ENCODE measurements at places on chromosomes 4 and X.

DNA sequence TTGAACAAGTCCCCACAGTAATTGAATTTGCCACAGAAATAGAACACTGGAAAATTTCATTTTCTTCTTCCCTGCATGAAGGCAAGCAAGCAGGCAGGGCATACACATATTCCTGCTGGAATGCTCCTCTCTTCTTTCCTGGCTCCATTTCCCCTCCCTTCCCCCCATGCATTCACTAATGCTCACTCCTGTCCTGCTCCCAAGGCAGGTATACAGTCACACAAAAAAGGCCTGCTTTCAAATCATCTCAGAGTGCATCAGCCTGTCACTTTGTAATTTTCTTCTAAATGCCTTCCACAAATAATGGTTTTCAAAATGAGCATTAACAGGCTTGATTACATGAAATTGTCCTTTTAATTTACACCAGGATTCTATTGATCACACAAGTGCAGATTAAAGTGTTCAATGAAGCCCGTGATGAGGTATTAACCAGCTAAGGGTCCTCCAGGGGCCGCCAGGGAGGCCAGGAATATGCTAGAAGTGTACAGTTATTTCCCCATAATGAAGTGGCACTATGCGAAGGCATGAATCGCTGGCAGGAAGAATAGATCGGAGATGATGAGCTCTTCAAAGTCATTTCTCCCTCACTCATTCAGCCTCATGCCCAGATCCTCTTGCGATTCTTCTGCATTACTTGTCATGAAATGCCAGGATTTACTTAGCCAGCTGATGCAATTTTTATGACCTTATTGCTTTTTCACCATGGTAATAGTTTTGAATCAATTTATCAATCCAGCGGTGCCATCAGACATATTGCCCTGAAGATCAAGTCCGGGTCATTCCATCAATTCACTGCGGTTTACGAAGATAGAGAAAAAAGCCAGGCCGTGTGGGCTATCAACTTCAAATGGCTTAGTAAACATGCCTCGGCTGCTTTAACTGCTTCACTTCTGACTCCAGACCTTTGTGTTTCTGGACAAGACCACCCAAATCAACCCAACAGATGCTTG is 243.5 kb downstream of the GPAT3 start:
- no peak for DNase-seq

GRCh38 chr4:86508436-86508835 is 85.7 kb upstream of the PTPN13 start:
- no peak for DNase-seq

DNA sequence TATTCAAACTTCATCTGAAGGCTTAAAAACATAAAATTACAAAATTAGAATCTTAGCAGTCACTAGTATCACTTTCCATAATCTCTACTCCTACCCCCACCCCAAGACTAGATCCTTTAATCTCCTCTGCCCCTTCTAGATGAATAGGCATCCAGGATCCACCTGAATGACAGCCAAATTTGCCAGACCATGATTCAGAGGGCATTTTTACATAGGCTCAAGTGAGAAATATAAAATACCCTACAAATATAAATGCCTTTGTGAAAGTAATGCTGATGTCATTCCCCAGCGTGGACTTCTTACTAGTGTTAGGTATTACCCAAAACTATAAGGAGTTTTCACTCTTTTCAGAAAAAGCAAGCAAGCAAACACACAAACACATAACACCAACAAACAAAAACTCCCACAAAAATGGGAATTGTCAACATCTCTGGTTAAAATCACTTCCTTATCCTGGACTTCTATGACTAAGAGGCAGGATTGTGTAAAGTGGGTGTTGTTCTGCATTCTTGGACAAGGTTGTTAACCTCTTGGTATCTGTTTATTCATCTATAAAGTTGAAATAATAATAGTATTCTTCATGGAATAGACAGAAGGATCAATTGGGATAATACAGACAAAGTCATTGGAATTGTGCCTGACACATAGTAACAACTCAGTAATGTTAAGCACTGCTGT is 51.3 kb upstream of the TMPRSS11F start:
- DNase-seq: no peak

DNA sequence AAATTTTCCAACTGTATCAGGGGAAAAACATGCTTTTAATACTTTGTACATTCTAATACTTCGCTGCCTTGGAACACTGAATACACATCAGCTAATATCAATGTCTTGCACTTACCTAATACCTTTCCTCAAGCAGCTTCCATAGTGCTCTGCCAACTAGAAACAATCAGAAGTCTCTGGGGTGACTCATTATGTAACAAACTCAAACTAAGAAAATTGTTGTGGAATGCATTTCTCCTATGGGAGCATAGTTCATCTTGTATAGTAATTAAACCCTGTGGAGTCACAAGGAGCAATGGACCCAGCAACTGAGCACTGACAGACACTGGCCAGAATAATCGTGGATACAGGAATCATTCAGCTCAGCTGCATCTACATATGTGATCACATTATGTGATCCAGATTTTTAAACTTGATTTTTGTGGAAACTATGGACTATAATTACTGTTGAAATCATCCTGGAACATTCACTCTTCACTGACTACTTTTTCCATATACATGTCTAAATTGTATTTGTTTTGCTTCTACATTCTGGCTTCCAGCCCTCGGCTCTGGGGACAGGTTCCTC is 496.9 kb downstream of the TMA16 start:
- DNase-seq: no peak

DNA sequence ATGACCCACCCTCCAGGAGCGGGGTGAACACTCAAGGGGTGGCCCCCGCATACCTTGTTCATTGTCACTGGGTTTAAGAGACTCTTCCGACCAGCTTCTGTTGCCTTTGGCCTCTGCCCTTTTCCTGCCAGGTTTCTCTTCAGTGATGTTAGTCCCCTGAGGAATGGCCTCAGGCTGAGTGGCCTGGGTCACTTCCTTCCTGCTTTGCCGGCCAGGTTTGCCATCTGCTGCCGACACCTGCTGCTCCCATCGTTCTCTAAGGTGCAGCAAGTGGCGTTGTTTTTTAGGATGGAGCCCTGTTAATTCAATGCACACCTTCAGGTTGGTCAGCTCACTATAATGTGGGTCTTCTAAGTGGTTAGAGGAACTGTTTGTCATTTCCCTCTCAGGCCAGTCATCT is 34.2 kb downstream of the BCOR start:
- no peak for DNase-seq

GRCh38 chr4:151304755-151305154 is 20.6 kb downstream of the SH3D19 start:
- no peak for DNase-seq

- no peak for DNase-seq
Measured at GRCh38 chr4:140048419-140048995, 105.5 kb downstream of the MAML3 start.
